ENCODE measurements at places on chromosomes 6 and 20. TPM values are rescaled to one million over a fixed set of nuclear protein-coding genes. Genes with fewer than 3 reads are reported as not detected.

The HCK gene
- polyA plus RNA-seq = 2.3 TPM

The SLC9A8 gene
- 12.0 TPM for polyA plus RNA-seq

DNA sequence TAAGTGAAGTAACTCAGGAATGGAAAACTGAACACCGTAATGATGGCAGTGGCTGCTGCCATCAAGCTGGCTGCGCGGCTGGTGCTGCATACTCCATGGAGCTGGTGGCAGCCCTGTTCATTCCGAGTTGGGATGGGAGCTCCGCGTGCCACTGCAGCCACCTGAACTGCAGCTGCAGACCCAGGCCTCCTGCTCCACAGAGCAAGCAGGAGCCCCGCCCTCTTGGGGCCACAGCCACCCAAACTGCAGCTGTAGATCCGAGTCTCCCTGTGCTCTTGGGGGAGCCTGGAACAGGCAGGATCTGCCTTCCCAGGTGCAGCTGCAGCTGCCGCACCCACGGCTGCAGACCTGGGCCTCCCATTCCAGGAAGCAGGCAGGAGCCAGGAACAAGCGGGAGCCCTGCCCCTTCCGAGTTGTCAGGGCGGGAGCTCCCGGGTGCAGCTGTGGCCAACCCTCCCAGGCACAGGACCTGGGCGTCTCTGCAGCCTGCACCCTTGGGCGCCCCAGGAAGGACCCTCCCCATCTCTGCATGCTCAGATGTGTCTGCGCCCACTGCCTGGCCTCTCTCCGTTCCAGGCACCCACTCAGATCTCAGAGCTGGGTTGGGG, 120.2 kb downstream of the GMPR start:
- DNase-seq = no peak

The SLPI gene
- not detected for polyA plus RNA-seq

The IGF2R gene
- 53.1 TPM for polyA plus RNA-seq

The ZSCAN9 gene
- polyA plus RNA-seq = 21.9 TPM

The SIRPD gene
- polyA plus RNA-seq = not detected

- no peak for DNase-seq
These were observed 56.6 kb upstream of the RIN2 start for GRCh38 chr20:19701429-19701828.

DNA sequence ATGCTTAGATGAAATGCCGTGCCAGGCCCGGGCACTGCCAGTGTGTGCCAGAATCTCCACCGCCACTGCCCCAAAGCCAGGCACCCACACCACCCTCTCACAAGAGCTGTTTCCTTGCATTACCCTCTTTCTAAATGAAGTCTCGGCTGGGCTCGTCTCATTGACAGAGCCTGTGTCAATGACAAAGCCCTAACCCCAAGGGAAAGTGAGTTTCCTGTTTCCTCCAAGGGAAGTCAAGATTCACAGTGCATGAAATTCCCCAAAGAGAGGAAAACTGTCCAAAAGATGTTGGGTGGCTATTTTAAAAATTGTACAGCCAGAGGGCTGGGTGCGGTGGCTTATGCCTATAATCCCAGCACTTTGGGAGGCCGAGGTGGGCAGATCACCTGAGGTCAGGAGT, 75.4 kb upstream of the AKAP12 start:
- no peak for DNase-seq

The SNRPB2 gene
- 106 TPM for polyA plus RNA-seq

Measured in left renal cortex interstitium (tissue), 4 donors.